ENCODE measurements at places on chromosomes 4 and X. TPM values are rescaled to one million over a fixed set of nuclear protein-coding genes. Genes with fewer than 3 reads are reported as not detected.
A peak's percentile ranks its signal among the peaks of the same experiment; 100 is the strongest.

Gene HSFX1
- total RNA-seq, result 0.49 TPM

Gene FUNDC2
- 74.1 TPM for total RNA-seq

Gene LRIT3
- not detected for total RNA-seq

Gene CFAP299
- total RNA-seq, result not detected

Gene RHOXF2B
- total RNA-seq, result not detected

Gene ANOS1
- not detected for total RNA-seq

Gene CLDN34
- total RNA-seq, result not detected

Gene GLRA2
- not detected for total RNA-seq

Gene ANXA3
- total RNA-seq, result 9.2 TPM

Gene NLGN4X
- not detected for total RNA-seq

DNA sequence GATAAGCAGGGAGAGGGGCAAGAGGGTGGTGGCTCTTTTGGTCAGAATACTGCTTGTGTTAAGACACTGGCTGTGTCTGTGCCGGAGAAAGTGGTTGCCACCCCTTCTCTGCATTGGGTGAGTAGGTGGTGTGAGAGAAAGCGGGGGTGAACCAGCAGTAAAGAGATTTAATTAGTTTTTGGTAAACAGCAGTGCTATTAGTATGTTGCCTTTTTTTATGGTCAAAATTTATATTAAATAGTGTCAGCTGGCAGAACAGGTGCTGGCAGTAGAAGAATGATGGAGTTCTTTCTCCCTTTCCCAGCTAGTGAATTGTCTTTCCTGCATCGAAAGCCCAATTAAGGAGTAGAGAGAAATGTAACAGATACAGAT is 181.6 kb downstream of the LARP7 start:
- no peak for DNase-seq

- DNase-seq, result no peak
These were observed 8.4 kb upstream of the FHDC1 start for GRCh38 chr4:152927737-152928136.

GRCh38 chr4:24473309-24473721 is 111.0 kb downstream of the DHX15 start:
- DNase-seq, result no peak

DNA sequence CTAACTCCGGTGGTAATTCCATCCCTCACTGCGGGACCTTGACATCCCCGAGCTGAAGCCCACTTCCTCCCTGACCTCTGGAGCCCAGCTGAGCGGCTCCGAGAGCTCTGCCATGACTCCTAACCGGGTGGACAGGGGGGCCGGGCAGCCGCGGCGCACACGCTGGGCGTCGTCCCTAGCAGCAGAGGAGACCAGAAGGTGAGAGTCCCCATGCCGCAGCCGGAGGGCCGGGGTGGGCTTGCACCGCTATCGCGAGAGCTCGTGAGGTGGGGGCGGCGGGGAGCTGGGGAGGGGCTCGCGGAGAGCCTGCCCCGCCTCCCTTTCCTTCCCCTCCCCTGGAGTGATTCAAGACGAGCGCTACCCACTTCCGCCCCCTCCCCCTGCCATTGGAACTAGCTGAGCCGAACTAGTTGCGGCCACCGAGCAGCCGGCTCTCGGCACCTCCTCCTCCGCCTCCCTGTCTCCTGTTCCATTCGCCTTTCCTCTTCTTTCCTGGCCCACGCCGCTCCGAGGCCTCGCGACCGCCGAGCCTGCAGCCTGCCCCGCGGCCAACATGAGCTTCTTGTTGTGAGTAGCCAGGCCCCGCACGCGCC is at the start of gene MOB1B:
Gene MOB1B, plus strand, starts transcription at position 386 of the 593 bp plus-strand sequence. Its CDS starts 168 bp downstream, at position 554.
- peak; percentile 81 for DNase-seq

- no peak for DNase-seq
These were observed 30.3 kb downstream of the PDS5A start for GRCh38 chr4:39947417-39947816.

DNA sequence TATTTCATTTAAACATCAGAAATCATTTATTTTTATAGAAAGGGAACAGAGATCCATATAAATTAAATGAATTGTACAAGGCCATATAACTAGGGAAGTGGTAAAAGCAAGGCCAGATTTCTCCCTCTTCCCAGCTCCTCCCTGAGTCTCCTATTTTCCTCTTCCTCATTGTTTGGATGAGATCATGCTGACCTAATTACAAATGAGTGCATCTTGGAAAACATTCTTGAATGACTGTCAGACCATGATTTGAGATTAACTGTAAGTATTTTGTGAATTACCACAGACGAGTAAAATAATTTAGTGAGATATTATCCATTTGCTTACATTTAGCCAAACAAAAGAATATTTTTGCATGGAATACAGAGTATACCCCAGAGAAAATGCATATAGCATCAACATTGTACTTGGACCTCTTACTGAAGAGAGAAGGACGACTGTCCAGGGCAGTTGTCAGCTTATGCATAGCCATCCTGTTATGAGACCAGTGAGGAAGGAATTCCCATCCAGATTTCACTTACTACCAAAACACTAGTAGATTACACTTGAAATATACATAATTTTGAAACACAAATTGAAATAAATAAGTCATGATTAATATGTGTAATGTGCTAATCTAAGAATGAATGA is 47.3 kb downstream of the SLAIN2 start:
- no peak for DNase-seq

GRCh38 chr4:100848841-100849240 is 331.0 kb upstream of the EMCN start:
- no peak for DNase-seq

- DNase-seq, result no peak
These were observed 76.6 kb downstream of the SH3KBP1 start for GRCh38 chrX:19810802-19811201.

DNA sequence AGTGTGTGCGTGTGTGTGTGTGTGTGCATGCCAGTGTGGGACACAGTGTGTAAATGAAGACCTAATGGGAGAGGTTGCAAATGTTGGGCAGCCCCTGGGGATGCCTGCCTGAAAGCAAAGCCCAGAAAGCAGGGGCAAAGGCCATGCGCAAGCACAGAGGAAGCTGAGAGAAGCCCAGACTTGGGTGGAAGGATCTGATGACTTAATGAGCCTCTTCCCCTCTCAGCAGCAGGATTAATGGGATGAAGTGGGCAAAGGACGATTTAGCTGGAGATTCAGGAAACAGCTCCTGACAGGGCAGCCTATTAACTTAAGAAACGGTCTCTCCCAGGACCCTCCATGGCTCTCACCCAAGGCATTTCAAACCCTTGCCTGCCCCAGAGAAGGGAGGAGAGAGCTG is 107.3 kb downstream of the EFNB1 start:
- DNase-seq, result no peak

GRCh38 chrX:72254816-72255215 is 16.0 kb upstream of the ERCC6L start:
- DNase-seq, result no peak

DNA sequence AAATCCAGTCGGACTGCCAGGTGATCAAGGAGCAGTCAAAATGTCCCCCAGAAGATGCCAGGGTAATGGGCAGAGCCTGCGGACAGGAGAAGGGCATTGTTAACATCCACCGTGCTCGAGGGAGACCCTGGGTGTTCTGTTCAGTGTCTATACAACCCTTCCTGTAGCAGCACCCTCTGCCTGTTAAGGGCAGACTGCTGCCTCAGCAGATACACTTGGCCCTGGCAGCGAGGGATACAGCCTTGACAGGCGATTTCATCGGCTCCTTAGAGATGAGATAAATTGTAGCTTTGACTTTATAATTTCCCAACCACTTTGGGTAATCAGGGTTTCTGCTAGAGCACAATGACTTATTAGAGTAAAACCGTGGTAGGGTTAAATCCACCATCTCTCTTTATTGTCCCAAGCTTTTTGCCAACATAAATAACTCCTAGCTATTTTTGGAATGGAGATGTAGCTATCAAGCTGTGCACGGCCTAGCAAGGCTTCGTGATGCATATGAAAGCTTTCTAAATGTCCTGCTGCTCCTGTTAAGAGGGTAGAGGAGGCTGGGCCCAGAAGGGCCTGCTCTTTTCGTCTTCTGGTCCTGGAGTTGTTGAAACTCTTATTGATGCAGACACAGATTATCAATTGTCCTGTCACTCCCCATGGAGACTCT is 195.9 kb downstream of the CPEB2 start:
- no peak for DNase-seq

DNA sequence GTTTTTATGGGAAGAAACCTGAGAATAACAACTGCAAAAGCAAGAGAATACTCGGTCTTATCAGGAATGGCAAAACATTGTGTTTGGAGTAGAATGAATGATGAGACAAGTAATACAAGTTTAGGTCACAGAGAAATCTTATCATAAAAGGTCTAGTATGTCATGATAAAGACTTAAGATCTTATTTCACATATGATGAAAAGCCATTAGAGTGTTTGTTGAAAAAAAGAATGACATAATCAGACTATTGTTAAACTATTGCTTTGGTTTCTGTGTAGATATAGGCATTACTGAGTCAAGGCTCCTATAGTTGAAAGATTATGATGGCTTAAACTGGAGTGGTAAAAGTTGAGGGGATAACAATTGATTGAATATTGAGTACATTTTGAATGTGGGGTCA is 603.6 kb downstream of the CCSER1 start:
- DNase-seq, result no peak

DNA sequence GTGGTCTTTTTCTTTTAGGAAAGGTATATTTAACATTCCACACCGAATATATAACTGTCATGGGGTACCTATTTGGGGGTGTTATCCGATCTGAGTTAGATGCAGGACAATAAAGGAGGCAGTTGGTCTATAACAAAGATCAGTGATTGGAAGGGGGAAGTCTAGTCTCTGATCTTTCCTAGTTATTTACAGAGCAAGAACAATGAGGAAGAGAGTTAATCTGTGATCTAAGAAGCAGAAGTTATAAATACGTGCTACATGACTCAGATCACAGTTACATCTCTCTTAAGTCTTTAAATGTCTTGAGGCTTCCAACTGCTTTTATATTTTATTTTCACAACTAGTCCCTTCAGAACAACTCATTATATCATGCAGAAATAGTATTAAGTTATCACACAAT is 33.2 kb upstream of the ARMCX4 start:
- DNase-seq, result no peak

- DNase-seq, result no peak
These were observed 389.6 kb upstream of the IGFBP7 start for GRCh38 chr4:57499786-57500185.

DNA sequence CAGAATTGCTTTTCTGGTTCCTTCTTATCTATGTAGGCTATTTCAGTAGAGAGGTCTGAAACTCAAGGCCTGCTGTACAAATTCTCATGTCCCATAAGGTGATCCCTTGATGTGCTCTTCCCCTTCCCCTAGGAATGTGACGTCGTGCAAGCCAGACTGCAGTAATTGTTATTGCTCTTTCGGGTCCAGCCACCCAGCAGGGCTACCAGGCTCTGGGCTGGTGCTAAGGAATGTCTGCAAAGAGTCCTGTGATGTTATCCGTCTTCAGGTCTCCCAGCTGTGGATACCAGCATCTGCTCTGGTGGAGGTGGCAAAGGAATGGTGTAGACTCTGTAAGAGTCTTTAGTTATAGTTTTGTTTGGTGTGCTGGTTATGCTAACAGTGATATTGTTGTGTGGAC is 378.7 kb downstream of the C4orf33 start:
- no peak for DNase-seq

DNA sequence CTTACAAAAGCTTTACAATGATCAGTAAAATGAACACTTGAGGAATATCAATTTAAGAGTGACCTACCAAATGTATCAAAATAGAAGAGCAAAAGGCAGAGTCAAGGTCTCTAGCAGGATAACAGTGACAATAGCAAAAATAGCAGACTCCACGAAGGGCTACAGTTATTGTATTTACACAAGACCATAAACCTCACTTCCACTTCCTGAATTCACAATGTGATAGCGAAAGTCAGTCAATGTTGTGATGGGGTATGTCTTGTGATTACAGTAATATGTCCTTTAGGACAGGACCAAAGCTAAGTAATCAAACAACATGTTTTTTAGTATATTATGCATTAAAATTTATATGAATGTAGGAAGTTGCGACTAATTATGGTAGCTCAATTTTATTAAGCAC is 139.6 kb downstream of the IQCM start:
- DNase-seq, result no peak

- DNase-seq, result no peak
These were observed 35.5 kb upstream of the GPC3 start for GRCh38 chrX:134020910-134021309.

GRCh38 chrX:153539171-153539978 is 21.9 kb downstream of the ATP2B3 start:
- DNase-seq, result peak; percentile 29

GRCh38 chr4:180550106-180550505 is 1693.1 kb upstream of the TENM3 start:
- no peak for DNase-seq

DNA sequence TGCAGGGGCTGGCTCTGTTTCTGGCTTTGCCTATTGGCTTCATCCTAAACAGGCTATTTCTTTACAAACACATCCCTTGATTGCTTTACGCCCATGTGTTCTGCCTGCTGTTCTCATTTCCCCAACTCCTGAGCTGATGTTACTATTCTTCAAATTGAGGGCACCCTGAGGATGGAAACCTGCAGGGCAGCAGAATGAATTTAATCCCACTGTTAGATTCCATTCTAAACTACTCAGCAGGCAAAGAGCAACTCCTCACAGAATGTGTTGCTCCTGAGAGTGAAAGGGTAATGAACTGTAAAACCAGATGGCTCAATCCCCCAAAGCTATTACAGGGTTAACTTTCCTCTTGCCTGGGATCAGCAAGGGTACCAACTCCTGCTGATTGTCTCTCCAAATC is 75.7 kb downstream of the ANKRD50 start:
- no peak for DNase-seq

- no peak for DNase-seq
These were observed 1.1 kb upstream of the ATP11C start for GRCh38 chrX:139933904-139934303.

DNA sequence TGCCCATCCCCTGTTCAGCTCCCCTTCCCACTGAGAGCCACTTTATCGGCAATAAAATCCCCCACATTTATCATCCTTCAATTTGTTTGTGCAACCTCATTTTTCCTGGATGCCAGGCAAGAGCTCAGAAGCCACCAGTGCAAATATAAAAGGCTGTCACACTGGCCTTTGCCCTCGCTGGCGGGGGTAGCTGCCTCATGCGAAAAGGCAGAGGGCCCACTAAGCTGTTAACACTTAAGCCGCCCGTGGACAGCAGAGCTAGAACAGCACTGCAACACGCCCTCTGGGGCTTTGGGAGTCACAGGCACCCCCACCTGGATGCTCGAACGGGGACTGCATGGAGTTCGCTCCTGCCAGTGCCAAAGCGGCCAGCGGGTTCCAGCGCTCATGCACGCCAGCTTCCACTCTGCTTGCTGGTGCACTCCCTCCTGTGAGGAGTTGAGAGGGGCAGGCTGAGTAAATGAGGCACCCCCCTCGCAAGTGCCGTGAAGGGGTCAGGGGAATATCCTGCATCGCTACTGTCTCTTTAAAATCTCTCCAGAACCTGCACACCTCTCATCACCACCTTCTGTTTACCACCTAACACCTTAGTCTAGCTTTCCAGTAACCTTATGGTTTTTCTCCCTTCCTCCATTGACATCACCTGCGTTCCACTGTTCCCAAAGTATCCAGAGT is 99.5 kb downstream of the SORBS2 start:
- no peak for DNase-seq

- DNase-seq, result no peak
These were observed 34.9 kb upstream of the IL1RAPL1 start for GRCh38 chrX:28552322-28552721.
